ENCODE measurements at places on chromosomes 7 and 10.

GRCh38 chr10:72261784-72262404 lies 11.8 kb upstream of the DDIT4 start:
- no peak for DNase-seq

- DNase-seq: no peak
Measured at GRCh38 chr7:13411151-13411550, 578.3 kb downstream of the ETV1 start.

GRCh38 chr7:144777005-144777839 lies 58.6 kb downstream of the TPK1 start:
- no peak for DNase-seq

- no peak for DNase-seq
Measured at GRCh38 chr7:3134745-3135144, 91.1 kb upstream of the CARD11 start.

GRCh38 chr7:94177441-94177840 lies 173.3 kb upstream of the BET1 start:
- no peak for DNase-seq

DNA sequence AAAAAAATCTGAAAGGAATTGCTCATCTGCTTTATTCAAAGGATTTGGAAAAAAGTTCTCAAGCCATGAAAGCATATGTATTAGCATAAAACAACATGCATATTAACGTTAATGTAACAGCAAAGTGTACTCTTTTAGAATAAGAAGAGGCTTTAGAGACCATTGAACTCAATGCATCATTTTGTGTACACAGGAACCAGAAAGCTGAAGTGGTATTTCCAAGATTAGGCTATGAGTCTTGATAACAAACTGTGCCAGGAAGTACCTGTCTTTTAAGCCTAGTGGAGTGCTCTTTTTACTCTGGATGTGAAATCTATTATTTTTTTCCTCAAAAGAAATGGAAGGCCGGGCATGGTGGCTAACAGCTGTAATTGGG lies 164.2 kb downstream of the THSD7A start:
- DNase-seq: no peak

GRCh38 chr7:42720012-42720411 lies 191.9 kb downstream of the C7orf25 start:
- DNase-seq: no peak

DNA sequence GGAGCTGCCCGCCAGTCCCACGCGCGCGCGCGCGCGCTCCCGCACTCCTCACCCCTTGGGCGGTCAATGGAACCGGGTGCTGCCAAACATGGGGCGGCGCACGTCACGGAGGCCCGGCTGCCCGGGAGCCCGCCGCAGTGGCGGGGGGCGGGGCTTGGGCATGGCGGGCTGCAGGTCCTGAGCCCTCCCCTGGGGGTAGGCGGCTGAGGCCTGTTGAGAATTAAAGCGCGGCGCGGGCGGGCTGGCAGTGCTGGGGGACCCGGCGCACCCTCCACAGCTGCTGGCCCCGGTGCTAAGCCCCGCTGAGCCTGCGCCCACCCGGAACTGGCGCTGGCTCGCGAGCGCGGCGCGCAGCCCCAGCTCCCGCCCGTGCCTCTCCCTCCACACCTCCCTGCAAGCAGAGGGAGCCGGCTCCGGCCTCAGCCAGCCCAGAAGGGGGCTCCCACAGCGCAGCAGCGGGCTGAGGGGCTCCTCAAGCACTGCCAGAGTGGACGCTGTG lies 634.2 kb downstream of the ANKRD7 start:
- DNase-seq: no peak

- peak; percentile 47 for DNase-seq
Measured at GRCh38 chr7:95470452-95470851, 15.3 kb upstream of the ASB4 start.

GRCh38 chr10:57849691-57850357 lies 417.9 kb downstream of the IPMK start:
- DNase-seq: no peak

DNA sequence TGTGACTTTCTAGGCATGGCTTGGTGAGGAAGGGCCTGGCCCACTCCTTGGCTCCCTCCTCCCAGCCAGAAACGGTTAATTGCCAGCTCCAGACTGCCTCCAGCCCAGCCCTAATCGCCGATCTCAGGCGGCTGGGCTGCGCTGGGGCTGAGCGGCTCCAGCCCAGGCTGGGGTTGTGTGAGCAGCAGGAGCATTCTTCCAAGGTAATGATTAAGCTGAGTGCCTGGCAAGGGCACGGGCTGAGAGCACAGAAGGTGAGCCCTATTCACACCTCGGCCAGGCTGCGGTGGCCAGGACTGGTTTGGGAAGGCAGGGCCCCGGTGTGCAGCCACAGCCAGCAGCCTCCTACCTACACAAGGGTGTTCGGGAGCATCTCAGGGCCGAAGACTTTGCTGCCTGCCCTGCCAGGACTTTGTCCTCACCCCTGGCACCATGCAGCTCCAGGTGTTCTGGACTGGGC lies at the start of gene TMEM72:
TMEM72 (plus strand) TSS at position 257 of the 460 bp plus-strand sequence; CDS start at position 433, 176 bp downstream.
- no peak for DNase-seq

Data from inflammatory macrophage (primary cell).